ENCODE measurements at places on chromosomes 3 and 15. TPM values are rescaled to one million over a fixed set of nuclear protein-coding genes. Genes with fewer than 3 reads are reported as not detected.

- DNase-seq, result no peak
Observed at GRCh38 chr3:131883086-131883485, 151.7 kb downstream of the CPNE4 start.

The STRA6 gene
- not detected for total RNA-seq

The KLF15 gene
- 44.6 TPM for total RNA-seq

GRCh38 chr3:16183601-16184270 lies 9.3 kb downstream of the GALNT15 start:
- no peak for DNase-seq

DNA sequence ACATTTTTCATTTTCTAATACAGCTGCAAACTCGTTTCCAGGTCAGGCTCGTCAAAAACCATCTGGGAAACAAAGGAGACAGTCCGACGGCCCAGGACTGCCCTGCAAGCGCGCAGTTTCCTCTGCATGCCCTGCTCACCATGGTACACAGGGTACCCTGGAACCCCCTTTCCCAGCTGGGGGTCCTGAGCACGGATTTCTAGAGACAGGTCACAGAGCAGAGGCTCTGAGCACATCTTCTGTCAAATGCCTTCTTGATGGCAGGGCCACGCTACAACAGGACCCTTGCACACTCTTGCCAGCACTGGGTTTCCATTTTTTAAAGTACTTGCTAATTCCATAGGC lies 8.1 kb downstream of the ZXDC start:
- peak; percentile 22 for DNase-seq

- no peak for DNase-seq
Observed at GRCh38 chr3:133295944-133296917, 103.6 kb upstream of the BFSP2 start.

- DNase-seq, result peak; percentile 57
Observed at GRCh38 chr3:134366928-134367811, 7.1 kb downstream of the AMOTL2 start.

The ZCWPW2 gene
- 0.96 TPM for total RNA-seq

- no peak for DNase-seq
Observed at GRCh38 chr3:111652492-111653180, 57.5 kb upstream of the ZBED2 start.

- no peak for DNase-seq
Observed at GRCh38 chr3:106120356-106120755, 251.5 kb upstream of the CBLB start.

- DNase-seq, result no peak
Observed at GRCh38 chr3:160180581-160181216, 44.5 kb upstream of the C3orf80 start.

GRCh38 chr3:122582390-122582789 lies 4.9 kb downstream of the PARP15 start:
- no peak for DNase-seq

DNA sequence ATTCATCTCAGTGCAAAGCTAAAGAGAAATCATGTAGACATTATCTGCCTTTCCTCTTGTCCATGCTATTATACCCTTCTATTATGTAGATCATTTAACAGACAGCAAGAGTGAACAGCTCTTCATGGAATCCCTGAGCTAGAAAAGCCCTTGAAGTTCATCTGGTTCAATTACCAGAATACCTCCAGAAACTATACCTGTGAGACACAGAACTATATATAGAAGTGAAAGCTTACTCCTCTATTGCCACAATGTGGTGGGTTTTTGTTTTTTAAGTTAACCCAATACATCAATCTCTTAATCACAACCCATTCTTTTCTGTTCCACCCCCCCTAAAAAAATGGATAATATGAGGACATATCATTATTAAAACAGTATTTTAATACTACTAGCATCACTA lies 347.7 kb downstream of the PLCL2 start:
- no peak for DNase-seq

DNA sequence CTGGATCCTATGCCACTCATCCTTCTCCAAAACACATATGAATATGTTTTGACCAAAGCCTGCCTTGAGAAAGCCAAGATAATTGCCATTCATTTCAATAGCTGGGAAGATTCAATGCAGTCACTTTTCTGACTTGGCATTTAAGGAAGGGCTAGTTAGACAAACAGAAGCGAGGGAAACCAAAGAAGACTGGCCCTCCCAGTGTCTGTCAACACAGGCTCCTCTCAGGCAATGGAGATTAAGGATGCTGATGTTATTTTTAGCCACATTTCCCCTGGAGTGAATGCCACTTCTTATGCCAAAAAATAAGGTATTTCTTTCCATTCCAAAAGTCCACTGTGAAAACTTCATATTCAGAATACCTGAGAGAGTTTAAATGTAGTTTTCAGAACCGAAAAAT lies 101.7 kb downstream of the P3H2 start:
- DNase-seq, result no peak

GRCh38 chr3:171783086-171783485 lies 27.2 kb downstream of the PLD1 start:
- DNase-seq, result no peak
